Spleen (tissue), 13 donors: ENCODE measurements at places on chromosomes 16 and 17. TPM values are rescaled to one million over a fixed set of nuclear protein-coding genes. Genes with fewer than 3 reads are reported as not detected.

CCDC154 gene
- 18.2 TPM for polyA plus RNA-seq

- no peaks in the 10 kb centered on the region for H3K36me3 ChIP-seq
- no peak for DNase-seq
- no peaks in the 10 kb centered on the region for H3K27me3 ChIP-seq
- no peaks in the 10 kb centered on the region for H3K4me1 ChIP-seq
Measured at GRCh38 chr17:57514614-57515013, 230.5 kb downstream of the CCDC182 start.

HOXB13 gene
- polyA plus RNA-seq: not detected

MBTPS1 gene
- polyA plus RNA-seq: 34.5 TPM

- H3K36me3 ChIP-seq: no peaks in the 10 kb centered on the region
- peaks cover 6% of the 10 kb centered on the region for H3K4me1 ChIP-seq
- no peaks in the 10 kb centered on the region for H3K27me3 ChIP-seq
- H3K4me3 ChIP-seq: peak overlapping the region; percentile 33
- no peak overlapping the region for H3K27ac ChIP-seq
- DNase-seq: no peak
Measured at GRCh38 chr16:89712274-89712781, 8.4 kb downstream of the VPS9D1 start.

FAAP100 gene
- polyA plus RNA-seq: 52.0 TPM

GRCh38 chr16:20920091-20920490, 19.5 kb downstream of the LYRM1 start:
- H3K27me3 ChIP-seq: no peaks in the 10 kb centered on the region
- no peak overlapping the region for H3K4me3 ChIP-seq
- no peak for DNase-seq
- no peaks in the 10 kb centered on the region for H3K36me3 ChIP-seq
- no peaks in the 10 kb centered on the region for H3K4me1 ChIP-seq

DNA sequence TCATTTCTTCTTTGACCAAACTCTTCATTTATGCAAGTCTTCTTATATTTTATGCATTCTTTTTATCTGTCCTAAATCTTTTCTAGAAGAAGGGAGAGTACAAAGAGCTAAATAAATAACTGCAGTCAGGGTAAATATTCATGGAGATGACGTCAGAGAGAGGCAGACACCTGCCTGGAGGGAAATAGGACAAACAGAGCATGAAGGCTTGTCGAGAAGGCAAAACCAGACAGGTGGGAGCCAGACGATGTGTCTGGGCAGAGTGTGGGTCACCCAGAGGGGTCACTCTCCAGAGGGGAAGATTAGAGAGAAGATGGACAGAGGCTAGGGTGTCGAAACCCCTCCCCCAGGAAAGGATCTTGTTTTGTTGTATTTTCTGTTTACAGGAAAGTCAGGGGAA, 78.3 kb upstream of the RPL38 start:
- H3K36me3 ChIP-seq: no peaks in the 10 kb centered on the region
- H3K27ac ChIP-seq: no peak overlapping the region
- no peak for DNase-seq
- H3K4me3 ChIP-seq: no peak overlapping the region
- H3K27me3 ChIP-seq: peaks cover 52% of the 10 kb centered on the region
- H3K4me1 ChIP-seq: no peaks in the 10 kb centered on the region

CDH3 gene
- polyA plus RNA-seq: 5.9 TPM
